ENCODE measurements at places on chromosomes 2 and 18.

GRCh38 chr18:78505851-78506461 is 473.7 kb upstream of the SALL3 start:
- no peak for DNase-seq

- DNase-seq, result no peak
Measured at GRCh38 chr2:9203006-9203405, 3.6 kb upstream of the ASAP2 start.

DNA sequence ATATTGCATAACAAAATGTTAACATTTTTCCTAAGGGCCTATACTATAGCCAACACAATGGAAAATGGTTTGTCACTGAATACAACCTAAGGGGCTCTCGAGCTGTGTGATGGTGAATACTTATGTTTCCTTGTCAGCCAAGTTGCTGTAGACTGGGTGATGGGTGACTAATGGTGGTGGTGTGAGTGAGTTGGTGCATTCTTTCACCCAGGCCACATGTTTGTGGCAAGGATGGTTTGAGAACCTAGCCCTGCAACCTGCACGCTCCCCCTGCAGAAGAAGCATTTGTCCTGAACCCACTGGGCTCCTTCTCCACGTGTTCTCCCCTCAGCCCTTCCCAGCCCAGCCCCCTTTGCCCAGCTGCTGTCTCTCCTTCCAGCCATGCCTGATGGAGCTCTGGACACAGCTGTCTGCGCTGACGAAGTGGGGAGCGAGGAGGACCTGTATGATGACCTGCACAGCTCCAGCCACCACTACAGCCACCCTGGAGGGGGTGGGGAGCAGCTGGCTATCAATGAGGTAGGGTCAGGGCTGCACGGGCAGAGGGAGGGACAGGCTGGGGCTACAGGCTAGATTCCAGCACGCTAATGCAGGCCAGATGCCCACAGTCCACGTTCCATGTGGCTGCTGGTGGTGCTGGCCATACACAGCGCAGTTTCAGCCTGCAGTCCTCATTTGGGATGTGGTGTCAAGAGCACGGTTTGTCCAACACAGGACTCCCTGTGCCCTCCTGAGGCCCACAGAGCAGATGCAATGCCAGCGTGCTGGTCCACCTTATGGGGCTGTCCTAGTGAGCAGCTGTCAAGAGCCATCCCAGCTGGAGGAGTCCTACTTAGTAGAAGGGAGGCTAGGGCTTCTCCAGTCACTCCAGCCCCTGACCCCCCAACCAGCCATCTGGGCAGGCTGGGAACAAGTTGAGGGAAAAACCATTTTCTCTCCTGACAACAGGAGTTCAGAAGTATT is 65.4 kb downstream of the FAM168B start:
- no peak for DNase-seq

DNA sequence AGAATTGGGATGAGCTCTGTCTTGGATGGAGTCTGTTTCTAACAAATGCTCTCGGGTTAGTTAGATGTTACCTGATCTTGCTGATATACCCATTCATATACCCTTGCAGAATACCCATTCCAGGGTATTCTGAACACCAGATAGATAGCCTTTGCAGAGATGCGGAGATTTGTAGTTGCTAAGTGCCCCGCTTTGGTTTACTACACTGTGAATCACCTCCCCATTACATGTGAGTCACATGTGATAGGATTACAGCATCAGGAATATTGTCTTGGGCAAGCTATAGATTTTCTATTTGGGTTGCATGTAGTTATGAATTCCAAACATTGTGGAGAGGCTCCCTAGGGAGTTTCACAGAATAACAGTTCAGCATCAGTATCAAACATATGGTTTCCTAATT is 3.8 kb downstream of the VSNL1 start:
- no peak for DNase-seq

DNA sequence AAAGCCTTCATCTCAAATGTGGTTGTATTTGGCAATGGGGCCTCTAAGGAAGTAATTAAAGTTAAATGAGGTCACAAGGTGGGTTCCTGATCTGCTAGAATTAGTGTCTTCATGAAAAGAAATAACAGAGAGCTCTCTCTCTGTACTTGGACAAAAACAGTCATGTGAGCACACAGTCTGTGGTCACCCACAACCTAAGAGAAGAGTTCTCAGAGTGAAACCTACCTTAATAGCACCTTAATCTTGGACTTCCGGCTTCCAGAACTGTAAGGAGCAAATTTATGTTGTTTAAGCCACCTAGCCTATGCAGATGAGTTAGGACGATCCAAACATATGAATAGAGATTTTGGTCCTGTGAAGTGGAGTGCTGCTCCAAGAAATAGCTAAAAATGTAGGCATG is 758.9 kb downstream of the LRRTM4 start:
- DNase-seq, result no peak

DNA sequence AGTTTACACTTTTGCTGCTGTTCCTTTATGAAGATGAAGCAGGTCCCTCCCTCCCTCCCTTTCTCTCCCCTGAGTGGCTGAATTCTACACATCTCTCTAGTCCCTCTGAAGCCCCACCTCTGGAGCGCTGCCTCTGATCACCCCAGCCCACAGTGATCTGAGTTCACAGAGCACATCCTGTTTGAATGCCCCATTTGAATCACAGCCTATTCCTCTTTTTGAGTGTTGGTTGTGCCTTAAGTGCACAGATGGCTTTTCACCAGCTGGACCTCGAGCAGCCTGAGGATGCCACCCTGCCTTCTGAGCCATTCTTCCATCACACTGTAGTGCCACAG is 87.1 kb downstream of the ITGB1BP1 start:
- no peak for DNase-seq

DNA sequence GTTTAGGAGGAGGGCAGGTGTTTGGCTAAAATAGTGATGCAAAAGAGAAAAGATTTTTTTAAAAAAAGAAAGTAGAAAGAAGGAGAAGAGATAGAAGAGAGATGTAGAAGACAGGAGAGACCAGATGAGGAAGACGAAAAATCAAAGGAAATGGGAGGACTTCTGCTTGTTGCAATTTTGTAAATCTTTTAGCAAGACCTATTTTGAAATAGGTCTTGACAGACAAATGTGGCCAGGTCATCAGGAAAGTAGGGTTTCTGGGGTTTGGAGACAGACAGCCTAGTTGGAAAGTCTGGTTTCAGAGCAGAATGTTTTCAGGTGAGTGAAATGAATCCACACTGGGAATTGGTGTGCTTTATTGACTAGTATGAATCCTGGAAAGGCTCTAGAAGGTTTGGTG is 104.5 kb upstream of the CAVIN2 start:
- no peak for DNase-seq

GRCh38 chr18:78778651-78779050 is 201.0 kb upstream of the SALL3 start:
- no peak for DNase-seq

DNA sequence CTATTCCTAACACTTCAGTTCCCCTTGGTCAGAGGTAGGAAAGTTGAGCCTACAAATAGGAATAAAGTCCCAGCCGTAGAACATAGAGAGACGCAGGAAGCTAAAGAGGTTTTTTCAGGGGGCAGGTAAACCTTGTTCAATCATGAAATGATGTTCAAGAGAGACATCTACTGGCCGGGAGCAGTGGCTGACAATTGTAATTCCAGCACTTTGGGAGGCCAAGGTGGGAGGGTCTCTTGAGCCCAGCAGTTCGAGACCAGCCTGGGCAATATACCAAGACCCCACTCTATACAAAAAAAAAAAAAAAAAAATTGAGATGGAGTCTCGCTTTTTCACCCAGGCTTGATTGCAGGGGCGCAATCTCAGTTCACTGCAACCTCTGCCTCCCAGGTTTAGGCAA is 66.7 kb upstream of the DNAJC10 start:
- DNase-seq, result peak; percentile 68

- DNase-seq, result peak; percentile 7
Measured at GRCh38 chr2:101197215-101197745, 46.1 kb upstream of the TBC1D8 start.

DNA sequence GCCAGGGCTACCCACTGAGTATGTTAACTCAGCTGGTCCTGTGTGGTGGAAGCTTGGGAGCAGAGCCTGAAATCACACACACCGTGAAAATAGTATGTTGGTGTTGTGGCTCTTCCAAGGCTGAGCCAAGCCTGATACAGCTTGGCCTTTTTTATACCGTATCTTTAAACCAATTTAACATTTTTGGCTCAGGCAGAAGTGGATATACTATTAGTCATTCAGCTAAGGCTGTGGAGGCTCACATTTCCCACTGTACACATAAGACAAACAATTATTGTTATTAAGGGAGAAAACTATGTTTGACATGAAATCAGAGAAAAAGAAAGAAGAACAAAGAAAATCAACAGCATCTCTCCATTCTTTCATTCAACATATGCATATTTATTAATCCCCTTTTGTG is 159.0 kb downstream of the BCL11A start:
- no peak for DNase-seq

DNA sequence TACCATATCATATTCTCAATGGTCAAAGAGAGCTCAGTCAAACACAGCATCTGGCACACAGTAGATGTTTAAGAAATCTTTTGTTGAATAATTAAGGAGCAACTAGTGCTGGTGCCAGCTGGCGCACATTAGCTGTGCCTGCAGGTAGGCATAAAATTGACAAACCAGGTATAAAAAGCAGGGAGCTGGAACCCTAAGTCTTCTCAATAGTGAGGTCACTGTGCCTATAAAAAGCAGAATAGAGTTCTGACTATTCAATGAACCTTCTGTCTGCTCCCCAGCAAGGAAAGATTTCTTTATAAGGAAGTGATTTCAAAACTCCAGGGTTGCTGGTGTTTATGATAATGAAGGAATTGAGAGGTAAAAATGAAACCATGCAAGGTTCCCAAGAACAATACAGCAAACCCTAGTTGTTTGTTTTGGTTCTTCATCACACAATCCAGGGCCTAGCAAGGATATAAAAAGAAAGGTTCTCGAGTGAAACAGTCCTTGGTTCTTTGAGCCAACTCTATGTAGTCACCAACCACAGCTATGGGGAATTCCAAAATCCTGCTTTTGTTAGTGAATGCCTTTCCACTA is 76.1 kb downstream of the THADA start:
- no peak for DNase-seq

DNA sequence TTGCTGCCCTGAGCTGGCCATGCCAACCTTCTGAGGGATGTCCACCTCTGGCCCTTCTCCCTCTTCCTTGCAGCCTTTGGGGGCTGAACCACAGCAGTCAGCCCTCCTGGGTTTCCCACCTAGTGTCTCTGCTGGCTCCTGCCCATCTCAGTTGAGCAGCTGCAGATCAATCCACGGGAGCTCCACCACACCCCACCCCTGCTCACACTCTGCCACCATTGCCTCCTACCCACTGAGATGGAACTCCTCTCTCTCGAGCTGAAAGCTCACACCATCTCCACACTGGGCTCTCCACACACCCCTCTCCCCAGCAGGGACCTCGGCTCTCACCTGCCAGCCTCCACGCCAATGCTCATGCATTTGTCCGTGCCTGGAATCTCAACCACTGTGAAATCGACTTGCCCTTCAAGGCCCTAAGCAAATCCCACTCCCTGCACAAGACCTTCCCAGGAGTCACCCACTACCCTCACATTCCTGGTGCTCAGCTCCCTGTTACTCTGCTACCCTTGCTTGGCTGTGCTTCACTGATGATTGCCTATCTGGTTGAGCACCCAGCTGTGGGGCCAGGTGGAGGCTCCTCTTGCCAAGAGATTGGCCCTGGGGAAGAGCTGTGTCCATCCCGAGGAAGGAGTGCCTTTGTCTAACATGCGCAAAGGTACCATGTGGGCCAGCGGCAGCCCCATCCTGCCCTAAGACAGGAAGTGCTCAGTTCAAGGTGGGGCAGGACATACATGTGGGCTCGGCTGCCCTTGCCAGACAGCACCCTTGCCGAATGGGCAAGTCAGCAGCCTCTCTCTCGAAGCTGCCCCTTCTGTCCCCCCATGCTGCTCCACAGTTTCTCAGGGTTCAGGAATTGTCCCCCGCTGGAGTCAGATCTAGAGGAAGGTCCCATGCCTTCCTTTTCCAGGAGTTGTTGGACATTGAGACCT is 208.7 kb downstream of the CYP26B1 start:
- DNase-seq, result no peak

DNA sequence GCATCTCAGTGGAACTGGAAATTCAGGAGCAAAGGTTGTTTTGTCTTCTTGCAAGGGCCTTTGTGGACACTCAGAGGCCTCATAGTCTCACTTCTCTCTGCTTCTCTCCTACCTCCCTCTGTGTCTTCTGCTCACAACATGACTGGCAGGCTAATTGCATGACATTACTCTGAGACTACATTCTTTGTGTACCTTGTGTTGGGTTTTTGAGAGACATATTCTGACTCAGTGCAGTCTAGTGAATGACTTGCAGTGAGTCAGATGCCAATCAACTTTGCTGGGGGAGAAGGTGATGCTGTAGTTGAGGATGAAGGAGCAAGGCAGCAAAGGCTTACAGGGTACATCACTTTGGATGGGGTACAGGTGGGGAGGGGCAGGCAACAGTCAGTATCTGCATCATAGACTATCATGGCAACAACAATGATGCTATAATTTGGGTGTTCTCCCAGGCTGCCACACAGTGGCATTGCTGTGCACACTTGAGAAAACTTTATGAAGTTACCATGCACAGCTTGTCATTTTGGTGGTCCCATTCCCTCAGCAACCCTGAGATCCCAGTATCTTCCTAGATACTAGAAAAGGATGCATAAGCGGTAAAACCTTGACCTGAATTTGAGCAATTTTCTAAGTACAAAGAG is 69.3 kb upstream of the SLC16A14 start:
- DNase-seq, result no peak

DNA sequence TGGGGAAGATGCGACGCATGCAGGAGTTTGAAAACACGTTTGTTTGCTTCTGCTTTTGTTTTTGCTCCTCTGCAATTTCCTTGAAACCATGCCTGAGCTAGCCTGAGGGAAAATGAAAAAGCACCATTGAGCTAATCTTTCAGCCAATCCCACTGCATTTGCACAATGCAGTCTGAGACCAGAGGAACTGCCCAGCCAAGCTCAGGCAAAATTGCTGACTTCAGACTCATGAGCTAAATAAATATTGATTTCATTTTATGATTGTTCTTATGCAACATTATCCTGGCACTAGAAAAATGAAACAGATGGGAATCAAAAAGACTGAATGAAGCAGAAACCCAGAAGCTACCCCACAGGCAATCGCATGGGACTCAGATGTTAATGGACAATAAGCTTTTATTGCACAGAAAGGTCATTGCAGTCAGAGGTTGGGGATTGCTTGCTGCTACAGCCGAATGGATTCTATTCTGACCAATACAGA is 37.0 kb downstream of the TPRKB start:
- no peak for DNase-seq

- DNase-seq, result no peak
Measured at GRCh38 chr2:38294597-38294996, 82.5 kb downstream of the ATL2 start.

DNA sequence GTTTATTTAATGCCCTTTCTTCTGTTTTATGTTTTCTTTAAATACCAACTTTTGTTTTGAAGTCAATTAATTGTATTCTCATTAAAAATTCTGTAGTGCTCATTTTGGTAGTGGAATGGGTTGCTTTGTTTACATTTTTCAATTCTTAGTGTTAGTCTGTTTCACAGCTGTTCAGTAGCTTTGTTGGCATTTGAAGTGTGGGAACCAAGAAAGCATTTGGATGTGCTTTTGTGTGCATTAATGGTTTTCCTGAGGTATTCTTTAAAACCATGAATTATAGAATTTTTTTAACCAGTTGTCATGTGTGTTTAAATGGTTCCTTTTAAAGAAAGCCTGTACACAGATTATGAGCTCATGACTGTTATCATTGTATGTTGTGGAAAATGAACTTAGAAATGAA is 19.7 kb downstream of the MIB1 start:
- DNase-seq, result no peak
